T1000 (cell line): ENCODE measurements at places on chromosomes 11 and 22.

- DNase-seq, result no peak
Measured at GRCh38 chr11:79087961-79088318, 352.9 kb downstream of the TENM4 start.

DNA sequence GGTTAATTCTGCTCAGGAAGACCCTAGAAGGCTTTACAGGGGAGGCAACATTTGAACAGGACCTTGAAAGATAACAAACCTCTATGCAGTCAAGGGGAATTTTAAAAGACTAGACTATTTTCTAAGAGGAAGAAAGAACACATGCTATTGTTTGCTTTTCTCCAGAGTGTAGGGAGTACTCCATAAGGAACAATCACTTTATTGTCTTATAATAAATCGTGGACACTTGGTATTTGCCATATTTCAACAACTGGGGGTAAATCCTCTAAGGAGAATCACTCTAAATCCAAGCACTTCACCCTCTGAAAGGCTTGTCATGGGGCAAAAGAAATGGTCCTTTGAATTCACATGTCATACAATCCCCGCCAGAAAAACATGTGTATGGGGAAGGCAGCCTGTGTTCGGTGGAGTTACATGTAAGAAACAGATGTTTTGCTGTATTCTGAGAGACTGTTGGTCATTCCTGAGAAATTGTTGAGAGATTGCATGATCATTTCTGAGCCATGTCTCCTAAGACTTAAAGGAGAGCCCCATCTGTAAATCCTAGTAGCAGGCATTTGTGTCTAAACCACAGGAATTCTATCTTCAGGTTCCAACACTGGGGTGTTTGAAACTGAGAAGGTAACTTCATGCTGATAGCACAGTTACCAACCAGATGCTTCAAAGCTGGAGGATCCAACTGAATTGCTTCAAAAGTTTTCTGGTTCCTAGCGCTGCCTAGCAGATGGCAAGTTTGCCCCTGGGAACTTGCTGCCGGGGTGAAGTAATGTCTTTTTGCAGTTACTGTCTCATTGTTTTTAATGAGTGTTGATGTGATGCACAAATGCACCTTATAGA lies 66.8 kb downstream of the FZD4 start:
- no peak for DNase-seq

- no peak for DNase-seq
Measured at GRCh38 chr22:24730864-24731263, 43.7 kb downstream of the PIWIL3 start.

- DNase-seq, result no peak
Measured at GRCh38 chr22:23673826-23674690, 16.8 kb upstream of the RGL4 start.

DNA sequence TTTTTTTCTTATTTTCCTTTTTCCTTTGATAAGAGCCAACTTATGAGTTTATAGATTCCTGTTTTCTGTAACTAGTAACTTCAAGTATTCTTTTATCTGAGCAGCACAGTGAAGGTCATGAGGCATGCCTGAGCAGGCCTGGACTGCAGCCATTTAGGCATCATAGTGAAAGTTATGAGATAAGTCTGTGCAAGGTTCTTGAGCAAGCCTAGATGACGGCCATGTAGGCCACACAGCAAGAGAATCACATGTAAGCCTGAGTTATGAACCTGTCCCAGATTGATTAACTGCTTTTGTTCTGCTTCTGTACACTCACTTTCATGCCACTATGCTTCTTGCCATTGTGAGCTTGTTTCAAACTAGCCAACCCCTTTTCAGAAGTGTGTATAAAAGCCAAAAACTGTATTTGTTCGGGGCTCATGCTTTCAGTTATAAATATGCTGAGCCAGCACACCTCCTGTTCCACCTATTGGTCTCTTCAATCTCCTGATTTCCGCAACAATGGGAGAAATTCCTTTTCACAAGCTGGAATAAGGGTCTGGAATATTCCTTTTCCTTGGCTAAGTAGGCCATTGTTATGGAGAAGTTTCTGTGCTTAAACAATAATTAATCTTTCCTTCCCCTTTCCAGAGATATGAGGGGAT lies 745.7 kb downstream of the FAM181B start:
- no peak for DNase-seq

DNA sequence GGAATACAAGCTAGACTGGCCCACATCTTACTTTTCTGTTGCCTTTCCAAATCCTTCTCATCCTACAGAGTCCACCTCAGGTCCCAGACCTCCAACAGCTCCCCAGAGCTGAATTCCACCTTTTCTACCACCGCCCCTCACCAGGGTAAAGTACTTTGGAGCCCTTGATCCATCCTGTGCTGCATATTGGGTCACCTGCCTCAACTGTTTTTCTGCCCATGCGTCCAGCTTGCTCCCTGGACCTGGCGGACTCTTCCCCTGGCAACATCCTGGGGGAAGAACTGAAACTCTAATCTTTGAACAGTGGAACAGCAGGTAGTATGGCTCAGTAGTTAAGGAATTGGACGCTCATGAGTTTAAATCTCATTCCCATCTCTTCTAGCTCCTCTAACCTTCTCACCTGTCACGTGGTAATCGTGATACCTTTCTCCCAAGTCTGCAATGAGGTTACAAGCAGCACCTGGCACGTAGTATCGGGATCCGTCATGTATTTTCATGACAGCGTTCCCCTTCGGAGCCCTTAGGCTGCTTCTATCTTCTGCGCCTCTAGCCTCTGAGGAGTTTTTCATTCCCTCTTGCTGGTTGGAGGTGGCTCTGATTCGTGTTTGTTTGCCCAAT lies 98.1 kb downstream of the CEP164 start:
- DNase-seq, result no peak

DNA sequence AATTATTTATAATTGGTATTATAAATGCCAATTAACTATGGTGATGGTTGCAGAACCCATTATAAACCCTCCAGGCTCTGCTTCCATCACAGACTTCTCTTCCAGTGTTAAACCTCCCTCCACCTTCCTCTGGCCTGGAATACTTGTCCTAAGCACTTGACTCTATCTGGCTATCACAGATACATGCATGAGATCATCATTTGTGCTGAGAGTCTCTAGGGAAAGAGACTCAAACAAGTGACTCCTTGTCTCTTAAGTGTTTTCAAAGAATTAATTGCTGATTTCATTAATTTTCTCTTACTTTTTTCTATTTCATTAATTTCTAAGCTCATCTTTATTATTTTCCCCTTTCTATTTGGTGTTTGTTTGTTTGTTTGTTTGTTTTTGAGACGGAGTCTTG lies 29.1 kb downstream of the RTL6 start:
- DNase-seq, result no peak

- peak; percentile 44 for DNase-seq
Measured at GRCh38 chr11:80096736-80097135, 655.9 kb upstream of the TENM4 start.

DNA sequence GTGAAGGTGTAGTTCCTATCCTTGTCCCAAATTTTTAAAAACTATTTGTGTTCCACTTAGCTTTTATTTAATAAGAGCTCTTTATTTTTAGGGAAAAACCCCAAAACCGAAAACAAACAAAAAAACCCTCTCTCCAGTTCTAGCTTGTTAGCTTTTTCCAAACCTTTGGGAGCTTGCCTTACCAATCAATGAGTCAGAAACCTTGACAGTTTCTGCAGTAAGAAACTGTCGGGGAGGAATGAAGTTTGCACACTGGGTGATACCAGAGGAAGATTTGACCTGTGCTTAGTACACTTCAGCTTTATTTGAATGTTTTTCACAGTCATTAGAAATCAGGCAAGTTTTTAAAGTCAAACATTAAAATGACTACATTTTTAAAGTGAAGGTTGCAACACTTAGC lies 105.0 kb downstream of the FAT3 start:
- DNase-seq, result no peak

GRCh38 chr22:37223965-37224551 lies 11.8 kb upstream of the SSTR3 start:
- DNase-seq, result no peak

- DNase-seq, result no peak
Measured at GRCh38 chr11:86745571-86745970, 54.8 kb upstream of the PRSS23 start.

GRCh38 chr11:130418210-130418609 lies 10.2 kb downstream of the ADAMTS8 start:
- DNase-seq, result no peak

DNA sequence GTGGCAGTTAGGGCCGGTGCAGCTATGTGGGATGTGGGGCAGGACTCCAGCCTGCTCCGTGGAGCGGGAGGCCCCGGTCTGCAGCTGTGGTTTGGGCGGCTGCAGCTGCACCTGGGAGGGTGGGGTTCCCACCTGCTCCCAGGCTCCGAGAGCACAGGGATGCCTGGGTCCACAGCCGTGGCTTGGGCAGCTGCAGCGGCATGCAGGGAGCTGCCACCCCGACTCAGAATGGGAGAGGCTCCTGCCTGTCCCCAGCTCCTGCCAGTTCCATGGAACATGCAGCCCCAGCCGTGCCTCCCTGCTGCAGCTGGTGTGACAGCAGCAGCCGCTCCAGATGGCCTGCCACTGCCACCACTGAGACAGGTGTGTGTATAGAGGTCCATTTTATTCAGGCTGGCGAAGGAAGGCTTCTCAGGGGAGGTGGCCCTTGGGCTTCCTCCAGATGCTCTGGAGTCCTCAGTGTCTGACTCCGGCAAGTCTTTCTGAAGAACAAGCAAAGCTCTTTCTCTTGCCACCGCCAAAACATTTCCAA lies 21.8 kb upstream of the UPK3A start:
- no peak for DNase-seq

DNA sequence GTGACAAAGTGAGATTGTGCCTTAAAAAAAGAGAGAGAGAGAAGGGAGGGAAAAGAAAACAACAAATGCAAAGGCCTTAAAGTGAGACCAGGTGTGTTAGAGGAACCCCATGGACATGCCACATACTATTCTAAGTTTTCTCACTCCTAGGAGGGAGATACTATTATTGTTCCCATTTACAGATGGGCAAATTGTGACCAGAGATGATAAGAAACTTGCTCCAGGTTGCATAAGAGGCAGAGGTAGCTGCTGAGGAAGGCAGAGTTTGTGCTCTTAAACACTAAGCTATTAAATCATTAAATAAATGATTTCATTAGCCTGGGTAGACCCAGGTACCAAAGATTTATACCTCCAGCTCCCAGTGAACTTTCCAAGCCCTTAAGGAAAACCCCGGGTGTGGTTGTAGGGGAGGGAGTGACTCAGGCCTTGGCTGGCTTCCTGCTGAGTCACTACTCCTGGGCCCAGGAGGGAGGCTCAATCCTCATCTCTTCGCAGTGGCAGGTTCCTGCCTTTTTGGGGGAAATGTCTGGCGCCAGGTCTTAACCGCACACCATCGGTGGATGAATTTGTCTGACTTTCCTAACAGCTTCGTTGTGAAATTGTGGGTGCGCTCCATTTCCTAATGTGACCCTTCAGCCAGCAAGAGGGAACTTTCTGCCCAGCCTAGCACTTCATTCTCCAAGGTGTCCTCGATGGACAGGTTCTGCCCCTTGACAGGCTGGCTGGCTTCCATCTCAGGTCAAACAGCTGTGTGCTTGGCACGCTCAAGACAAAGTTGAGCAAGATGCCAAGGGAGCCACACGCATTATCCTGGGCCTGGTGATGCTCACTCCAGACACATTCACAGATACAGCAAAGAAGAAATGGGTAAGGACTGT lies 33.4 kb upstream of the PTPRJ start:
- DNase-seq, result peak; percentile 69

GRCh38 chr11:108796551-108796950 lies 131.7 kb downstream of the DDX10 start:
- no peak for DNase-seq

DNA sequence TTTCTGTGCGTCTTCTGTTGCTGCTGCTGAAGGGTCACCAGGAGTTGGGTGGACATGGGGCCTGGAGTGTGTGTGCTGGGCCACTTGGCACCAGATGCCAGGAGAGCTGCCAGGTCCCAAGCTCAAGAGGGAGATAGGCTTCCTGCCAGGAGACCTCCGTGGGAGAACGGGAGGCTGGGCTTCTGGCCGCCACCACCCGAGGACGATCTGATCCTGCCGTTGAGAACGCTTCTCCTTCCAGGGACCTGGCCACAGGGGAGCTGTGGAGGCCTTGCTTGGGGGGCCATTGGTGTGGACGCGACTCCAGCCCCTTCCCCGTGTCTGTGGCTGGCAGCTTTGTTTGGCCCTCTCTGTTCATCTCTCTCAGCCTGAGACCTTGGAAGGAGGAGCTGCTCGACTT lies 2.4 kb downstream of the BRSK2 start:
- DNase-seq, result no peak

- DNase-seq, result no peak
Measured at GRCh38 chr11:113269096-113269495, 45.3 kb upstream of the TTC12 start.

- no peak for DNase-seq
Measured at GRCh38 chr22:22196018-22196533, 48.5 kb upstream of the VPREB1 start.

DNA sequence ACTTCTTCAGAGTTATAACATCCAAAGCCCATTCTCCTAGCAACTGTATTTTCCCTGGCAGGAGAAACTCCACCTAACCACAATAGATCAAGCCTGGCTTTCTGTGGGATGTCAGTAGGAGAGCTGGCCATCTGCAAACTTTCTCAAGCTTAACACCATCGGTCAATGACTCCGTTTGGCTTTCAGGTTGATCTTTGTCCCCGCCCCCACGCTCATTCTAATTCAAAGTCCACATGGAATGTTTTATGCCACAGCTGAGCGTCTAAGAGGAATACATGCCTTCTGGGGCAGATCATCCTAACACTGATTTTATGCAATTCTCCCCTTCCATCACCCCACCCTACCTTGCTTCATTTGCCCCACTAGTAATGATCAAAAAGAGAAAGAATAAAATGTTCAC lies 4.8 kb downstream of the GVQW3 start:
- DNase-seq, result no peak

- peak; percentile 81 for DNase-seq
Measured at GRCh38 chr11:107928046-107928766, at the start of gene RAB39A. Gene RAB39A (plus strand): TSS chr11:107928448. CDS start chr11:107928569, 121 bp downstream.

DNA sequence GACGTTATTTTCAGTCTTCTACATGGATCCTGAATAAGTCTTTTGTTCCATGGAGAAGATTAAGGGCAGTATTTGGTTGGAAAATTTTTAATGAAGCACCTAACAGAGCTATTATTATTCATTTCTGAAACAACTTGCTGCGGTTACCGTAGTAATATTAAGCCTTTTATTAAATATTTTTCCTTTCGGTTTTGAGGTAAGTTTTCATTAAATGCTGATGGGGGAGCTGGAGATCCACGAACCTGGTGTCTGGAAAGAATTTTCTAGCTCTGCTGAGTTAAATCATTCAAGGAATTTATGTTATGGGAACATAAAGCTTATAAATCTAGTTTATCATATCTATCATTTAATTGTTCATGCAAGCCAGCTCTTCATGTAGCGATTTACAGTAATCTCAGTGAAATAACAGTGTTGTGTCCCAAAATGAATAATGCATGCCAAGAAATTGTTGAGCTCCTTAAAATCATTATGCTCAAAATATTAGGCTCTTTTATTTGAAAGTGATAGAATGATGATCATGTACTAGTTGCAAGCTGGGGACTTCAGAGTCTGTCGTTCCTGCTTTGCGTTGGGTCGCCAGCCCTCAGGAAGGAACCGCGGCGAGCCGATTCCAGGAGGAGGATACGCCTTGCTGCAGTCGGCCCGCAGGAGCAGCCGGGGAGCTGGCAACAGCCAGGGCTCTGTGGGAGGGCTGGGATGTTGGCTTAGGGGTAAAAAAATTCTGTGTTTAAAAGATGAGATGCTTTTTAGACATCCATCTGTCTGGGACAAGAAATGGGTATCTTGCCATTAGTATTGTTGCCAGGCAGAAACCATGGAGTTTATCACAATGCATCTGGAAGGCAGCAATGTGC lies 83.1 kb downstream of the TBC1D22A start:
- no peak for DNase-seq

GRCh38 chr11:118283037-118283636 lies 19.0 kb upstream of the MPZL2 start:
- DNase-seq, result no peak
